Activated naive CD4-positive, alpha-beta T cell treated with Interleukin-2 at 50 U/mL for 16 hours (primary cell): ENCODE measurements at places on chromosomes 3 and 15.

DNA sequence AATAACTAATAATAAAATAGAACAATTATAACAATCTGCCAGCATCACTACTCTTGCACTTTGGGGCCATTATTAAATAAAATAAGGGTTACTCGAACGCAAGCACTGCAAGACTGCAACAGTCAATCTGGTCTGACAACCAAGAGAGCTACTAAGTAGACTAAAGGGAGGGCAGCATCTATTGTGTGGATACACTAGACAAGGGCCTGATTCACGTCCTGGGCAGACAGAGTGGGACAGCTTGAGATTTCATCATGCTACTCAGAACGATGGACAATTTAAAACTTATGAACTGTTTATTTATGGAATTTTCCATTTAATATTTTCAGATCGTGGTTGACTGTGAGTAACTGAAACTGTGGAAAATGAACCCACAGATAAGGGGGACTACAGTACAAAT is 39.5 kb downstream of the TNIK start:
- no peak for DNase-seq

DNA sequence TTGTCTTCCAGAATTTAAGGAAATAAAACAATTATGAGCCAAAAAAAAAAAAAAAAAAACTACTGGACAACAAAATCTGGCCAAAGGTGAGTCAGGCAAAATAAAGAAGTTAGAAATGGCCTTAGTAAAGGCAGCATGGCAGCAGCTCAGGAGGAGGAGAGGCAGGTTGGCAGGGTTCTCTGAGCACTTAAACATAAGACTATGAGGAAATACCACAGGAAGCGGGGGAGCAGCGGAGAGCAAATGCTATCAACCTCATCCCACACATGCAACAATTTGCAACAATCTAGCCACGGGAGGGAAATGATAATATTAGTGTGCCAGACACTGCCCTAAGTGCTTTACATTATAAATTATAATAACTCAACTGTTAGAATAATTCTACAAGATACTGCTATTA is 247.3 kb upstream of the NSMCE3 start:
- DNase-seq = no peak

DNA sequence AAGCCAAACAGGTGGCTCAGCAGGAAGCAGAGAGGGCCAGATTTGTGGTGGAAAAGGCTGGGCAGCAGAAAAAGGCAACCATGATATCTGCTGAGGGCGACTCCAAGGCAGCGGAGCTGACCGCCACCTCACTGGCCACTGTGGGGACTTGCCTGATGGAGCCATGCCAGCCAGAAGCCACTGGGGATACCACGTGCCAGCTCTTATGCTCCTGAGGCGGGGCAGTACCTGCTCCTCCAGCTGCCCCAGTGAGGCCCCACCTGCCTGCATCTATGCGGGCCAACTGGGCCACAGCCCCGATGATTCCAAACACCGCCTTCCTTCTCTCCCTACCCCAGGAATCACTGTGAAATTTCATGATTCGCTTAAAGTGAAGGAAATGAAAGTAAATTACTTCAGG is 22.9 kb upstream of the ARIH1 start:
- DNase-seq = no peak

GRCh38 chr3:105647047-105647446 is 221.8 kb downstream of the CBLB start:
- DNase-seq = no peak

DNA sequence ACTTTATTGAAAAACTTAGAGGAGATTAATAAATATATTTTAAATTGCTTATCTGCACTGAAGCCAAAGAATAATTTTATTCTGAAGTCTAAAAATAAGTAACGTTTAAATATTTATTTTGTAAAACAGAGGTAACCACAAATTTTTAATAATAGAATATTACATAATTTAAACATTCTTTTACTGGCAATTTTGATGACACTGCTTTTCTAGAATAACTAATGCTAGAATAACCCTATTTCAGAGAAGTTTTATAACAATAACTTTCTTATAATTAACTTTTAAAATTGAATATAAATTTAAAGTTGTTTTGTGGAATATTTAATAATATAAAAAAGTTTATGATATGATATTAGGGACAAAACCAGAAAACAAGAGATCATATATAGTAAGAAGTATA is 409.6 kb upstream of the KCNMB2 start:
- no peak for DNase-seq

DNA sequence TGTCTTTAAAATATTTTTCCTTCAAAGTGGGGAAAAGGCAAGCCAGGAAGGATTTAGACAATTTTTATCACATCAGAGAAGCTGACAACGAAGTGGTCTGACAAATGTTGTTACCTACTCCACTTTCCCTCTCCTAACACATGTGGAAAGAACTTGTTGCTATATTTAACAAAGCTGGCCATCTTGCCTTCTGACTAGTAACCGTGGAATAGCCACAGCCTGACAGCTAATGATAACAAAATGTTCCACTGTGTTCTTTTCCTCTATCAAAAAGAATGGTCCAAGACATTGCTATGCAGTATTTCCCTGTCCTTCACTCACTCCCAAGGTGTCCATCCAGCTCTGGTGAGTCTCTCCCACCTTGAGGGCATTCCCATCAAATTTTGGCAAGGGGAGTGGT is 481.4 kb upstream of the THBS1 start:
- DNase-seq = no peak

DNA sequence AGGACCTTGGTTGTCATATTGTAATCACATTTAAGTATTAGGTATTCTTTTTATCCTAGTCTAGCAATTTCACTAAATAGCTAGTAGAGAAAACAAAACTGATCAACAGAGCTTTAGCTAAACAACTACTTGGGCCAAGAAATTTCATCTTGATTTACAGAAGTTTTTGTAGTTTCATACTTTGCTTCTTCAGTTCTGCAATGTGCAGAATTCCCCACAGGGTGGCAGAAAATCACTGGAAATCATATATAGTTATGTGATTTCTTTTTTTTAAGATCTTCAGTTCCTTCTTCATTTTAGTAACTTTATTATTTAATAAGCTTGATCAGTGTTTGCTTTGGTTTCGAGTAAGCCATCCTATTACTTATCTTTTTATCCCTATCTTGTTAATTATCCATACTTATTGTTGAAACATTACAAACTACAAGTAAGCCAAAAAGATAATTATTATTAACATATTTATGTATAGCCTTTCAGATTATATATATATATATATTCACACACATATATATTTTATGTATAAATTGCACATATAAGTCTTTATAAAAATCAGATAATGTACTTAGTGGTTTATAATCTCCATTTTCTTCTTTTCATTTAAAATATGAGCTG is 2.2 kb upstream of the BNIP2 start:
- DNase-seq = peak; percentile 36

GRCh38 chr3:30180310-30181177 is 425.9 kb upstream of the TGFBR2 start:
- DNase-seq = no peak

GRCh38 chr3:2802429-2802828 is 307.7 kb downstream of the IL5RA start:
- DNase-seq = no peak

GRCh38 chr15:57548351-57548750 is 43.4 kb upstream of the MYZAP start:
- DNase-seq = no peak

DNA sequence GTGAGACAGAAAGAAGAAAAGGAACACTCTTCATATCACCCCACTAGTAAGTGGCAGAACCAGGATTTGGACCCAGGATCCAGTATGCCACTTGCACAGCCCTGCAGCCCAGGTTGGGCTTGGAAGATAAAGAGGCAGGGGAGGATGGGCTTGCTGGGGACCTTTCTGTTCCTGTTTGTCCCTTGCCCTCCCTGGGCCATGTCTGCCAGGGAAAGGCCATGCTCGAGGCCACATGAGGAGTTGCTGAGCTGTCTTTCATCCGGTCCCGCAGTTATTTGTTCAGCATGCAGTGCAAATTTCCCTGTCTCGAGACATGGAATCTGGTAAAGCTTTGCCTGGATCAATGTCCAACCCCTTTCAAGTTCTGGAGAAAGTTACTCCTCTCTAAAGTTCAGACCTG is 116.0 kb upstream of the MRPS22 start:
- no peak for DNase-seq

GRCh38 chr15:40313531-40314398 is 6.0 kb upstream of the PLCB2 start:
- no peak for DNase-seq

DNA sequence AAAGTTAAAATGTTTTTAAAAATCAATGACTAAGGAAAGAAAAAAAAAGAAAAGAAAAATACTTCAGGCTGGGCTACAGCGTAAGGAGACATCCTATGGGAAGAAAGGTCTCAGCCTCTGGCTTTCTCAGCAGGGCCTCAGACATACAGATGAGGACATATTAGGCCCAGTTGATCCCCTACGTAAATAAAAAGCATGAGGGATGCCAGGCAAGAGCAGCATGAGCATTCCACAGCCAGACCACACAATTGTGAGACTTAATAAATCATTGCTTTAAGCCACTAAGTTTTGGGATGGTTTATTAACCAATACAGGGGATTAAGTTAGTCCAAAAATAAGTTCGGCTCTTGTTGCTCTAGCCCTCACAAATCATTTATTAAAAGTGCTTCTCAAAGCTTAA is 394.1 kb upstream of the NECTIN3 start:
- DNase-seq = no peak

DNA sequence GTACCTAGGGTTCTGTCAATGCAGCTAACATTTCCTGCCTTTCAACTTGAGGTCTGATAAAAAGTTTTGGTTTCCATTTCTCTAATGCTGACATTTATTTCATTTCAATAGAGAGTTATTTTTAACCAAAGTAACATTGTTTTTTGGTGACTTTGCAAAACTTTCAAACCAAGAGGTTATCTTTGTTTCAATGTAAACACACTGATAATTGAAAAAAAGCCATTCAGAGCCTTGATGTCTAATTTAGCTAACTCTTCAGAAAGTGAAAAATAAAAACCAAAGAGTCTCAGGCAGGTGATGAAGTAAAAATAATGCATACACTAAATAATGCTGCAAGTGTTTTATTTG is 9.6 kb upstream of the TIPARP start:
- no peak for DNase-seq

GRCh38 chr3:4848176-4848825 is 130.9 kb upstream of the BHLHE40 start:
- DNase-seq = no peak

GRCh38 chr3:124557433-124558232 is 172.6 kb upstream of the UMPS start:
- DNase-seq = no peak

GRCh38 chr15:71830981-71831380 is 20.6 kb downstream of the NR2E3 start:
- no peak for DNase-seq

DNA sequence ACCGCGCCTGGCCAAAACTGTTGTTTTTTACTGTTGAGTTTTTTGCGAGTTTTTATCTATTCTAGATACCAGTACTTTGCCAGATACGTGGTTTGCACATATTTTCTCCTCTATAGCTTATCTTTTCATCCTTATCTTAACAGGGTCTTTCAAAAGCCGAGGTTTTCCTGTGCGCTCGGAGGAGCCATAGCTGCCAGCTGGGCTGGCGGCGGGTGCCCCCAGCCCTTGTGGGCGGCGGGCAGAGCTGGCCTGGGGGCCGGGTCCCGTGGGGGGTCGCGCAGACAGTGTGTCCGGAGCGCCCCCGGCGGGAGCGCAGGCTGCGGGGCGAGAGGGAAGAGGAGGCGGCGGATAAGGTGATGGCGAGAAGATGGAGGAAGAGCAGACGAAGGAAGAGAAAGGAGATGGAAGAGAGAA is 11.1 kb upstream of the EIF4A2 start:
- DNase-seq = no peak

GRCh38 chr3:145903472-145904013 is 257.4 kb downstream of the PLOD2 start:
- DNase-seq = no peak

GRCh38 chr15:32970847-32971246 is 223.7 kb downstream of the FMN1 start:
- DNase-seq = no peak

DNA sequence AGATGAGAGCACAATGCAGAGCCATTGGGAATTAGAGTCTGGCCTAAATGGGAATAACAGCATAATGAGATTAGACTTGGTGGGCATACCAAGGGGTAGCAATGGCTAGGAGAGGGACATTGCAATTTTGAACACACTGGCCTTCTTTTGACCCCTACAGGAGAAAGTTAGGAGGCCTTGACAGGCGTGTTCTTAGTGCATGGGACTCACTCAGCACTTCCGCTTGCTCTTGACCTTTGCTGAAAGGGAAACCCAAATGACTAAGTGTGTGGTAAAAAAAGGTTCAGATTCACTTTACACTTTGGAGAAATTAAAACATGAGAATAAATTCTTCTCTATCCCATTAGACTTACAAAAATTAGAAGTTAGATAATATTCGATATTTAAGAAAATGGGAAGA is 317.4 kb downstream of the DIPK2A start:
- DNase-seq = no peak

- no peak for DNase-seq
These were observed 50.2 kb downstream of the SLCO2A1 start for GRCh38 chr3:133979553-133979952.
